Right atrium auricular region (tissue), 2 donors: ENCODE measurements at places on chromosomes 3 and 15.

- DNase-seq: no peak
These were observed 376.8 kb upstream of the C2CD4B start for GRCh38 chr15:62541846-62542245.

DNA sequence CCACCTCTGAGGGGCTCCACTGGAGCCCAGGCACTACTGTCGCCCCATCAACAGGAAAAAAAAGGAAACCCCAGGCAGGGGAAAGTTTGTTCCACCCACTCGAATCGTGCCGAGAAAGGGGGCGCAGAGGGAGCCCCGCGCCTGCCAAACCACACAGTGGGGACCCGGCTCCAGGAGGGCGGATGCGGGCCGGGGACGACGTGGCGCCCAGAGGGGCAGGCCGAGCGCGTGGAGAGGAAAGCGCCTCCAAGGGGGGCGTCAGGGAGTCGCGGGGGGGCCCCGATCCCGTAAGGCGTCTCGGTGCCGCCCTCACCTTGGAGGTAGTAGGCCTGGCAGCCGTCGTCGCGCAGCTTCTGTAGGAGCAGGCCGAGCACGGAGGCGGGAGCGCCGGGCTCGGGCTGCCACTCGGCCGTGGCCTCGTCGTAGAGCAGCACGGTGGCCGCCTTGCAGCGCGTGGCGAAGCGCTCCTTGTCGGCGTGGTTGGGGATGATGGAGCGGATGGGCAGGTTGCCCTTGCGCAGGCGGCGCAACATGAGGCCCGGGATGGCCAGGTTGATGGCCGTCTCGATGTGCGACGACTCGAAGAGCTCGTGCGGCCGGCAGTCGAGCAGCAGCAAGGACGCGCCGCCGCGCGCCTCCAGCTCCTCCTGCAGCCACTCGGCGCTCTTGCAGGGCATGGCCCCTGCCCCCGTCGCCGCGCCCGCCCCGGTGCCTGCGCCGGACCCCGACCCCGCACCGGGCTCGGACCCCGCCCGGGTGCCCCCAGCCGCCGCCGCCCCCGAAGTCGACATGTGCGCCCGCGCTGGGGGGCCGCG lies 627 bp downstream of the DUSP7 start:
- DNase-seq: no peak

GRCh38 chr15:45377609-45378148 lies 665 bp downstream of the GATM start:
- DNase-seq: peak; percentile 63

- DNase-seq: no peak
These were observed 8.6 kb upstream of the STX19 start for GRCh38 chr3:94036909-94037507.

GRCh38 chr3:155682426-155683343 lies 62.2 kb downstream of the PLCH1 start:
- DNase-seq: no peak

GRCh38 chr3:190003068-190003467 lies 117.6 kb downstream of the P3H2 start:
- DNase-seq: no peak

GRCh38 chr3:17845026-17845812 lies 102.8 kb upstream of the TBC1D5 start:
- DNase-seq: no peak

DNA sequence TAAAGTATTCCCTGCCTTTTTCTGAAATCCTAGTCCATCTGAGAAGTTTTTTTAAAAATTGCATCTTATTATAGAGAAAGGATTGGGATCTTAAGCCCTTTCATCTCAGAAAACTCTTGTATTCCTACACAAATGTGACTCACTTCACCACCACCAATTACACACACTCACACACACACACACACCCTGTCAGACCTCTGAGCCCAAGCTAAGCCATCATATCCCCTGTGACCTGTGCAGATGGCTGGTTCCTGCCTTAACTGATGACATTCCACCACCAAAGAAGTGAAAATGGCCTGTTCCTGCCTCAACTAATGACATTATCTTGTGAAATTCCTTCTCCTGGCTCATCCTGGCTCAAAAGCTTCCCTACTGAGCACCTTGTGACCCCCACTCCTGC lies 1181.9 kb downstream of the ROBO2 start:
- DNase-seq: no peak

DNA sequence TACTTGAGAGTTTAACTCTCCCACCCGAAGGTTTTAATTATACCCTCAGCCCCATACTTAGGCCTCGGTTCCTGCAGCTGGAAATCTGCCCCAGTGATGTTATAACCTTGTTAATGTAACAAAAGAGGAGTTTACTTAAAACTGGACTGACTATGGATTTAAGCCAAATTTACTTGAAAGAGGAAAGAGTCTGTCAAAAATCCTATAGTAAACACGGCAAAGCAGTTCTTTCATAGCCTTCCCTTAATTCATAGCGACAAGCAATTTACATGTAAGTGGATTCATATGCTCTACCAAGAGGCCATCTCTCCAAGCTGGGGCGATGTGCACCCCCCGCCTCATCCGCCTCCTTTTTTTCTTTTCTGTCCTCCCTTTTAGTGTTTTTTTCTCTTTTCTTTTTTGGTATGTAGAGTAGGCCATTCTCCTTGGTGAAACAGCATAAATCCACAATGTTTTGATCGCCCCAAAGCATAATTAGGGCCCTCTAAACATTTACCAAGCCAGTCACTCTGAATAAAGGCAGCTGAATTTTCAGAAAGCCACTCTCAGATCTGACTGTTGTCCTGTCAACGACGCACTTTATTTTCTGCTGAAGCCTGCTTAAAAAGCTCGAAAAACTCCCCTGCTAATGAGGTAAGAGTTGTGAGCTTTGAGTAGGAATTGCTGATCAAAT lies 373.1 kb upstream of the WNT5A start:
- DNase-seq: no peak

GRCh38 chr3:101902041-101902440 lies 52.7 kb downstream of the NFKBIZ start:
- DNase-seq: no peak

GRCh38 chr15:40407330-40407990 lies 1.9 kb downstream of the IVD start:
- no peak for DNase-seq

DNA sequence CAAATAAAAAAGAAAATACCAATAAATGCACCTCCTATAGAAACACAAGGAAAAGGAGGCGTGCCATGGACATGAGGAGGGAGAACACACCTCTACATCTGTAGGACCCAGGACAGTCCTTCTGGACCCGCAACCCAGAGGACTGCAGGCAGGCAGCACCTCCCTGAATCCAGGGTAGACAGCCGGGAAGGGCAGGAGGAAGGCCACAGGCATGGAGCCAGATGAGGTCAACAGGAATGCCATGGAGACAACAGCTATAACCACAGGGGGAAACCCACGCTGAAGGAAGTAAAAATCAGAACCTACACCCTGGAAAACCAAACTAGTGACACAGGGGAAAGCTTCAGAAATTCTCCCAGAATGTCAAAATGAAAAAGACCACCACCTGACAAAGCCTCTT lies 248.8 kb upstream of the NSMCE3 start:
- DNase-seq: no peak

DNA sequence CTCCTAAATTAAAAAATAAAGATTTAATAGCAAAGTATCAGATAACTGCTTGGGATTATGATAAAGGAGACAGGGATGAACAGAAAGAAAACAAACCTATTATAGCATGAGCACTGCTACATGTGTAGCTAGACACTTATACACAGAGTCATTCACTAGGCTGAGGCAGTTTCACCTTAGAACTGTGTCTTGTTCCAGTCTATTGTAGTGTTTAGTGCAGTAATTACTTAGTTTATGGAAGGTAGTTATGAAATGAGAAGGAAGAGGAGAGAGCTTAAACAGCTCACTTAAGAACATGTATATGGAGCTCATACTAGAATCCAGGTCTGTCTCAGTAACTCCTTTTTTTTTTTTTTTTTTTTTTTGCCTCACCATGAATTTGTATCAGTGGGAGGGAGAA lies 441.4 kb downstream of the PDCD6IP start:
- no peak for DNase-seq

DNA sequence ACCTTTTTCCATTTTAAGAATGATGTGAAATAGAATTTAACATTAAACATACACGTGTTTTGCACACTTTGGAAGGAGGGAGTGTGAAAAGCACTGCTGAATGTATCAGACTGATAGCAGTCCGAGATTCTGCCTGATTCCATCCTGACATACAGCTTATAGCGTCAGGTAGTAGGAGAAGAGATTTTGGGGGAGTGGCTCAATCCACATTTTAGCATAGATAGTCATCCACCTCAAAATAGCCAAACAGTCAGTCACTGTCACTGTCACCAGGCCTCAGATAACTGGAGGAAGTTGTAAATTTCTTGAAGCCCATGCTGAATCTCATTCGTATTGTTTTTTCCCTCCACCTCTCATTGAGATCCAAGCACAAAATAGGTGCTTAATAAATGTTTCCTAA lies 35.4 kb upstream of the ARHGEF26 start:
- DNase-seq: no peak

DNA sequence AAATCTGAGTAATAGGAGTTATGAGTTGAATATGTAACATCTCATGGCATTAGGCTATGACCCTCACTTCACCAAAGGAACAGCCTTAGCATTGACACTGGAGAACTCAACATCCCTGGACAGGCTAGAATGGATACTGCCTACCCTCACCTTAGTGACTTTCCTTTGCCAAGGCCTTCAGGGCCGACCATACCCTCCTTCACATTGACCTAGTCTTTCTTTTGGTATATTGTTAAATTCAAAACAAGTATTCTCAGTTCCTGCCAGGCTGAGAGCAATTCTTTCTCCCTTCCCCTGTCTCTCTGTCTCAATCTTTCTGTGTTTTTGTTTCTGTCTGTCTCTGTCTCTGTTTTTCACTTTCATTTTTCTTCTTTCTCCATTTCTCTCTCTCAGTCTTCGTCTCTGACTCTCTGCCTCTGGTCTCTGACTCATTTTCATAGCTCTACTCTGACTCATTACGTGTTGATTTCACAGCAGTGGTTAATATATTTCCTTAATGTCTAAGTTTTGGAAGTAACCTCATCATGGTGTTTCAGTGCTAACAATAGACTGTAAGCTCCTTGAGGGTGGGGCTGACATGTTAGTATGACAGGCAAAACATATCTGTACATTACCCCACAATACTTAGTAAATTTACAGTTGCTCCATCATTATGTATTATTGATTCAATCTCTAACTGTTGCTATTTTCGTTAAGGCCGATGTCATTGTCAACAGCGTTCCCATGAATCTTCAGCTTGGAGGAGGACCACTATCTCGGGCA lies 32.5 kb downstream of the PARP15 start:
- no peak for DNase-seq

GRCh38 chr3:141529717-141530414 lies 43.0 kb downstream of the RASA2 start:
- no peak for DNase-seq

DNA sequence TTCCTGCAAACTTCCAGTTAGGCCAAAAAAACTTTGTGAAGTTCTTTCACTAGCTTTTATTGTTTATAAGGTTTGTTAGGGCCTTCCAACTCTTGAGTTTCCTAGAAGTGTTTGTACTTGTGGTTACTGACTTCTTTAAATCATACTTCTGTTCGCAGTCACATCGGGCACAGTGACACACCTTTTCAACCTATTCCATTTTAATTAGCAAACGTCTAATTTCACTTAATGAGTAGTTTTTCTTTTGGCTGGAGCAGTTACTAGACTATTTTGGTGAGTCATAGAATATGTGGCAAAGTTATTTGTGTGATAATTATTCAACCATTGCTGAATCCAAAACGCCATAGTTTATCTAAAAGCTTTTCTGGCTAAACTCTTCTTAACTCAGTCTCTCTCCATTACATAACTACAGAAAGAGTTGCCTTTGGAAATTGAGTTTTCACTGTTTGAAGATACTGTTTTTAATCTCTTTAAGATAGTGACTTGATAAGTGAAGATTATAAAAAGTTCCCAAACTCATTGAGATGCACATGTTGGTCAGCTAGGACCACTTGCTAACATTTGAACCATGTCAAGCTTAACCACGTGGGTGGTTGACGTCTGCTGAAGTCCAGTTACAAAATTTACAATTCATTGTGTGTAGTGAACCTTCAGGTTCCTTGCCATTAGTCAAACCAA lies 21.5 kb downstream of the CNOT10 start:
- no peak for DNase-seq

GRCh38 chr3:158451405-158452055 lies 119.5 kb upstream of the MLF1 start:
- DNase-seq: no peak

GRCh38 chr3:142614059-142614626 lies 17.9 kb downstream of the PLS1 start:
- DNase-seq: no peak

GRCh38 chr3:152243301-152243711 lies 25.4 kb upstream of the MBNL1 start:
- no peak for DNase-seq

- DNase-seq: no peak
These were observed 105.8 kb downstream of the DHX30 start for GRCh38 chr3:47908744-47909143.

DNA sequence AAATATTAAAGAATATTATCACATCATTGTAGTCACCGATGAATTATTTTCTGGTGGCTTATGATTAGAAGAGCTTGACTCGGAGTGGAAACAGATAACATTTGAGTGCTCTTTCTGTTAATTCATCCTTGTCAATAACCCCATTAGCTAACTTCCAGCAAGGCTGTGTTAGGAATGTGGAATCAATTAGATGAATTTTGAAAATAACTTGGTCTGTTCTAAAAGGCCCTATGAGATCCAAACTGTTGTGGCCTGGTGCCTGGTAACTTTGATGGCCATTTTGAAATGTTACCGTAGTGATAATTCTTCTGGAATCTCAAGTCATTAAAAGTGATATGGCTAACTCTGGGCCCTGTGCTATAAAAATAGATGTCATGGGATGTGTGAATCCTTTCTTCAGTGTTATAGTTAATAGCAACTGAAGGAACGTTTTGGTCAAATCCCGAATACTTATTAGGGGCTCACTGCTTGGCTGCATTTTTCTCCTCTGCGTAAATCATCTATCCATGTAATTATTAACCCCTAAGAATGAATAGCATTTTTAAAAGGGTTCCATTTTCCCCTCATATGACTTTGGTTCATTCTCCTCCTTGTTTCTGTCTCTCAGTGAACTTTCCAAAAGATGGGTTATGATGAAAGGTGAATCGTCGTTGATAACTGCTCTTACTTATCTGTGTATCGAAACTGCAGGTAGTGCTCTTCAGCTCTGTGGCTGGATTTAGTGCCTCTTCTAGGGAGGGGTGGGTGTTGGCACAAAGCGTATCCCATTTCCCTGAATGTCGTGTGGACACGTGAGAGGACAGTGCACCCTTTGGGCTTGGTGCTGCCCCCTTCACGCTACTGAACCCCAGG lies 82.7 kb downstream of the IGF1R start:
- no peak for DNase-seq

DNA sequence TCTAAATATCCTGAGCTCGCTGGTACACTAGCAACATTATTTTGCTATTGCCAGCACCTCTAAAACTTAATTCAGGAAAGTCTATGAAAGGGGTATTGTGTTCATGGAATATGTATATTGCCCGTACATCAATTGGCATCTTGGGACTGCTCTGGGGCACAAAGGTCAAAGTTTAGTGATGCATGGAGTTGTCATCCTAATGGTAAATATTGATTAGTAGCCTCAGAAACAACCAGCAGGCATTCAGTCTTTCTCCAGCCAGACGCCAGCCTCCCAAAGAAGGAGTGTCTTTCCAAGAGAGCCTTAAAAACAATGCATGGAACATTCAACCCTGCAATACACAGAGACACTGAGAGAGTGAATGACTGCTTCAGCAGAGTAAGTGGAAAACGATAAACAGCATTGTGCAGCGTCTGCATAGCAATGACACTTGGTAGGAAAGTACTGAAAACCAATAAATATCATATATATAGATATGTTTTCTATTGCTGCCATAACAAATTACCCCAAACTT lies 377.3 kb downstream of the SHQ1 start:
- no peak for DNase-seq

- DNase-seq: no peak
These were observed 422 bp downstream of the LSAMP start for GRCh38 chr3:116444819-116445310.

- no peak for DNase-seq
These were observed 3.0 kb downstream of the VEPH1 start for GRCh38 chr3:157500232-157500631.
